ENCODE measurements at places on chromosomes 11 and 22.
A peak's percentile ranks its signal among the peaks of the same experiment; 100 is the strongest.

DNA sequence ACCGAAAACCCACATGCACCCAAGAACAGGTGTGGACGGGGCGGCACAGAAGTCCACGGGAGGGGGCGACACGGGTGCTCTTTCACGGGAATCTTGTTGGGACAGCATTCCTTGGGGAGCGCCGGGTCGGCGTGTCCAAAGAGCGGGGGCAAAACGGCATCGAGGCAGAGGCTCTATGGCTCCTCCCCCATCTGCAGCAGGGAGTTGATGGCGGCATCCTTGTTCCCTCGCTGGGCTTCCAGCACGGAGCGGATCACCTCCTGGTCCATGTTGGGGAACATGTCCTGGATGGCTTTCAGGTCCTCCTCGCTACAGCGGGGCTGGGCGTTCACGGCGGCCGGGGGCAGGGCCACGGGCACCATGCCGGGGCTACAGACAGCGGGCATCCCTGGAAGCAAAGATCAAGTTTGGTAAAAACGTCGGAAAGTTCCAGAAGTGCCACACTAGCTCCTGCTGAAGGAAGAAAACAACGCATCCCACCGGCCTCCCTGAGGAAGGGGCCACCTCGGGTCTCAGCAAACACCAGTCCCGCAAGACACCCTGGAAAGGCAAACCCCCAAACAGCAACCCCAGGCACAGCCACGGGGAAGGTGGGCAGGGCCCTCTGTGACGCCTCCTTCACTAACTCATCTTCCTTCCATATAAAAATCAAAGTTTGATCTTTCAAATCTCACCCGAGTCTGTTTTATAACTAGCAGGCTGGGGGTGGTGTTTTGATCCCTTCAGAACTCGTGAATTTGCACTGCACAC is 32.4 kb downstream of the TOLLIP start:
- DNase-seq = no peak

- no peak for DNase-seq
Measured at GRCh38 chr22:11629661-11630385, 3898.2 kb upstream of the OR11H1 start.

GRCh38 chr11:102279641-102280170 is 37.6 kb upstream of the BIRC3 start:
- peak; percentile 86 for DNase-seq

GRCh38 chr11:2687782-2688191 is 12.0 kb downstream of the KCNQ1OT1 start:
- no peak for DNase-seq

DNA sequence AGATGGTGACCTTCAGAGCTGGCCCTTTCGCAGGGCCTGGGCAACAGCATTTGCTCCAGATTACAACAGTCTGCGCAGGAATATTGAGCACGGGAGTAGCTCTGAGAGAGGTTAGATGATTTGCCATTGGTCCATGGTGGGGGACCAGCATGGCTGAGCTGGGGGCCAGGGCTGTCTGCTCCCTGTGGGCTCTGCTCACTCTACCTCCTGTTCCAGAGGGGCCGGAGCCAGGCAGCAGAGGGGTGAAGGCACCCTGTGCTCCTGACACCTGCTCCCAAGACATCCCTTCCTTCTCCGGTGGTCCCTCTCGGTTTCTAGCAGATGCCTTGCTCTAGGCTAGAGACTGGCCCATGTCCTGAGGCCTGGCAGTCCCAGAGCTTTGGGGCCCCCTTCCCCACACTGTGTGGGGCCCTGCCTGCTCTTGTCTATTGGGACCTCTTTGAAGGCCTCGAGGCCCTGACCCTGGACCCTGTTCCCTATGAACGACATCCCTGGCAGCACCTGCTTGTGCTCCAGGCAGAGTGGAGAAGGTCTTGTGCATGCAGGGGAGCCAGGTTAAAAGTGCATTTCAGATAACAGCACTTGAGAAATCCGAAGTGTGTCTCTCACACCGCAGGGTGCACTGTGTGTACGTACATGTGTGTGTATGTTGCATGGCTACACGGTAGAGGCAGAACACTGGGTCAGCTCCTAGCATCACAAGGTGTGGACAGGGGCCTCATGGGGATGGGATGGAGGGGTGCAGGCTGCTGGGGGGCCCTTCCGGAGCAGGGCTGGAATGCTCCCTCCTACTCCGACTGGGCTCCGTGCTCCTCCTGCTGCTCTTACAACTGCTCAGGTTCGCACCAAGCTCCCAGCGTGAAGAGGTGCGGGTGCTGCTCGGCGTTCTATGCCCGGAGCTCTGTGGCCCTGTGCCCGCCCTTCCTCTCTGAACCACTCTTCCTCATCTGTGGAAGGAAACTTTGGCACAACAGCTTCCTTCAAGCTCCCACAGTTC is 123.3 kb upstream of the B3GAT1 start:
- DNase-seq = no peak

DNA sequence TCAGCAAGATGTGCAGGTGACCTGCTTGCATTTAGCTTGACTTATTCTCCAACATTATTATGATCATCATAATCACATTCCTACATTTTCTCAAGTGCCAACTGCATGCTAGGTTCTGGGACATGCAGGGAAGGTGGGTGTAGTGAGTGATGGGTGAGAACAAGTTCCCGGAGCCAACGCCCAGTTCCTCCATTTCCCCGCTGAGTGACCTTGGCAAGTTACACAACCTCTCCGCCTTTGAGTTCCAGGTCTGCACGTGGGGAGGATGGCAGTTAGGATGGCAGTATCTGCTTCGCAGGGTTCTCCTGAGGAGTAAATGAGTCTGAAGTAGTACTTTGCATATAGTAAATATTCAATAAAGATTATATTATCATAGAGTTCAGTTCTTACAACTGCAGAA is 140.3 kb downstream of the GRIK4 start:
- no peak for DNase-seq

- DNase-seq = no peak
Measured at GRCh38 chr11:50169634-50170033, 137.0 kb downstream of the OR4C45 start.

GRCh38 chr11:125331357-125332035 is 164.6 kb downstream of the FEZ1 start:
- no peak for DNase-seq

DNA sequence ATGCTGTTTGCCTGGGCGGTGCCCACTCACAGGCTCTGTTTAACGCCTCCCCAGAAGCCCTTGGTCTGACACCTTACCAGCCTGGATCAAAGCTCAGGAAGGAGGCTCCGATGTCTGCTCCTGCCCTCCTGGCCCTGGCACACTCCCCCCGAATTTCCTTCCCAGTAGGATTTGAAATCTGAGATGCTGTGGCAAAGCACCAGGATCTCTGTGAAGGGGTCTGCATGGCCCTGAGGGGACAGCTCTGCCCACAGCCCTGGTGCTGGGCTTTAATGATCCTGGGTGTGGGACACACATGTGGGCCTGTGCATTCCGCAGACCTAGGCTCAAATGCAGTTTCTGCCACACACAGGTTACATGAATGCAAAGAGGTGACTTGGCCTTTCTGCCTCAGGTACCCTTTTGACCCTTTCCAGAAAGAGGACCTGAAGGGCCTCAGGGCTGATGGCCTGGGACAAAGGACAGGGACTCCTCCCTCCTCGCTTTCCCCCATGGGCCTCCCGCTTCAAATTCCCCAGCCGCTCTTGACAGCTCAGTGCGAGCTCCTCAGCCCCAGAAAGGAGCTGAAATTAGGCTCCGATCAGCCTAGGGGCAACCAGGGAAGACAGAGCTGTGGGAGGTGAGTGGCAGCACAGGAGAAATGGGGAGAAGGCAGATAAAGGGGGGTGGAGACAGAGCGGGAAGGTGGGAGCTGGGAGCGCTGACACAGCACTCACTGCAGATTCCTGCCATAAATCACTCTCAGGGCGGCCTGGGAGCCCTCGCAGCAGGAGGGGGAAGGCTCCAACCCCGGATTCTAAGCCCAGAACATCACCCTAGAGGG is 41.3 kb downstream of the TRIM29 start:
- no peak for DNase-seq

GRCh38 chr11:67372993-67373647 is at the start of gene CLCF1:
Gene CLCF1 (minus strand): TSS chr11:67373598. CDS start chr11:67373539, 59 bp downstream.
- DNase-seq = peak; percentile 69

GRCh38 chr11:86849679-86850078 is 49.3 kb downstream of the PRSS23 start:
- DNase-seq = no peak

DNA sequence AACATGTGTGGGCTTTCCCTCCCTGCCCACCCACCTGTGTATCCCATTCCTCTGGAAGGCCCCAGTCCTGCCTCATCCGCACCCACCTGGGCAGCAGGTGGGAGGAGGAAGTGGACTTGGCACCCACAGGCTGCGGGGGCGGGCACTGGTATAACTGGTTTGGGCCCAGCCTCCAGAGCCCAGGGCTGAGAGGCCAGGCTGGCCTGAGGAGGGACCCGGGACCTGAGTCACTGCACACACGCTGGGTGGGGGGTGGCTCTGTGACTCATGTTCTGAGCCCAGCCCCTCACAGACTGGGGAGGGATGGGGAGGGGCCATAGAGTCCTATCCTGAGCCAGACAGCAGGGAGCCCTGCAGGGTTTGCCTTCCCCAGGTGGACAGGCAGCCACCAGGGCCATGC is 16.7 kb downstream of the PHLDA2 start:
- peak; percentile 77 for DNase-seq

- no peak for DNase-seq
Measured at GRCh38 chr11:128483211-128483788, 104.1 kb downstream of the ETS1 start.

GRCh38 chr22:23763579-23763945 is 772 bp downstream of the C22orf15 start:
- no peak for DNase-seq

GRCh38 chr11:1906611-1907423 is 12.7 kb upstream of the TNNT3 start:
- no peak for DNase-seq

DNA sequence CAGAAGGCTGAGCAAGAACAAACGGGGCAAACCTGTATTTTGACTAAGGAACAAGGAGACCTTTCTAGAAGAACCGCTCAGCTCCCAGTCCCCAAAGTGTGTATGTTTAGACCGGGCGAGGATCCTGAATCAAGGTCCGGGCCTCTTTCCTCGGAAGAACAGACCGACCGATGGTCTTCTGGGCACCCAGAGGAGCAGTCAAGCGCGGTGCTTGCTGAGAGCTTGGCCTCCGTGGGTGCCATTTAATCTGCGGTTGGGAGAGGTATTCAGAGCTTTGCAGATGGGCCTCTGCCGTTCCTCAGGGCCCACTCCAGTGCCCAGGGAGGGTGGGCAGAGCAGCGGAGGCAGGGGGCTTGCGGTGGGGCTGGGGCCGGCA is 26.5 kb upstream of the ATXN10 start:
- DNase-seq = no peak

GRCh38 chr11:75625991-75626888 is 42.6 kb downstream of the MAP6 start:
- peak; percentile 78 for DNase-seq

- peak; percentile 82 for DNase-seq
Measured at GRCh38 chr11:73326929-73327811, 19.1 kb downstream of the ARHGEF17 start.

- DNase-seq = no peak
Measured at GRCh38 chr11:70500076-70500847, 101.9 kb downstream of the CTTN start.

DNA sequence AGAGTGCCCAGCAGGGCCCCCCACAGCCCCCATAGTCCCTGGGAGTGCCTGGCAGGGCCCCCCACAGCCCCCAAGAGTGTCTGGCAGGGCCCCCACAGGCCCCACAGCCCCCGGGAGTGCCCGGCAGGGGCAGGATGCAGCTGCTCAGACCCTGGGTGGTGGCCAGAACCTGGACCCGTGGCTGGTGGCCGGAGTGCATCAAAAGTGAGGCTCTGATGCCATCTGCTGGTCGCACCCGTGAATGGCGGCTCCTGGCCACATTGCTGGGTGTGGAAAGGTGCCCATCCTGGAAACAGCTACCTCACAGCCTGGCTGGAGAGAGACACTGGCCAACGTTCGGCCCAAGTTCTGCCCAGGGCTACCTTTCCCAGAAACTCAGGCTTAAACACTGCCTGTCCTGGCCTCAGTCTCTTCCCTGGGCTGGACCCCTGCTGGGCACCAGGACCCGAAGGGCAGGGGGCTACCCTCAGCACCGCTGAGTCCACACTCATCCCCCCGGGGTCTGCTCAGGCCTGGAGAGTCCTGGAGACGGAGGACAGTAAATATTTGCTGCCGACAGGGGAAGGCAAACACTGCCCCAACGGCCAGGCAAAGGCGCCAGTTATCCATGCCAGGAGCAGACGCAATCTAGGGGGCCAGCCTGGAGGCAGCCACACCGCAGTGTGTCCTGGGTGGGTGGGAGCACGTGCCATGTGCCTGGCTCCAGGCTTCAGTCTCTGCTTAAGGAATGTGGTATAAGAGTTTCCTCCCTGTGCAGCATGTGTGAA is 4.4 kb downstream of the INS start:
- peak; percentile 72 for DNase-seq

DNA sequence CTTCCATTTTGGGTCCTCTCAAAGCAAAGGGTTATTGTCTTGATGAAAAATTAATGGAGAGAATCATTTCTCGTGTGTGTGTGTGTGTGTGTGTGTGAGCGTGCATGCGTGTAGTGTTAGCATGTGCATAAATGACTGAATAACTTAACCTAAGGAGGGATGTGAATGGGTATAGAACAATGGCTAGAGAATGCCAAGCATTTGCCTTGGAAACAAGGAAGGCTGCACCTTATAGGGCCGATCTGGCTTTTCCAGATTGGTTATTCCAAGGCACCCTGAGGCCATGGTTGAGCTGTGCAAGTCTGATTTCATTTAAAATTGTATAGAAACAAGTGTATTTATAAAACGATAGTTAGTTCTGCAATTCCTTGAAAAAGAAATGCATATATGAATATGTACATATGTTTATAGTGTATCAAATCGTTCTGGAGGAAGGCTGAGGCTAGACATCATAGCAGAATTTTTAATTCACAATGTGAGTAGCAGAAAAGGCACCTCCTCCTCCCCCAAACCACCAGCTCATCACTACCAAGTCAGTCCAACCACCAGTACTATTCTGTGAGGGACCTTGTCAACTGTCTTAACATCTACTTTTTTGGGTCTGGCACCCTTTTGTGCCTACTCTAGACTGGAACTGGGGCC is 322.7 kb upstream of the ISX start:
- no peak for DNase-seq

DNA sequence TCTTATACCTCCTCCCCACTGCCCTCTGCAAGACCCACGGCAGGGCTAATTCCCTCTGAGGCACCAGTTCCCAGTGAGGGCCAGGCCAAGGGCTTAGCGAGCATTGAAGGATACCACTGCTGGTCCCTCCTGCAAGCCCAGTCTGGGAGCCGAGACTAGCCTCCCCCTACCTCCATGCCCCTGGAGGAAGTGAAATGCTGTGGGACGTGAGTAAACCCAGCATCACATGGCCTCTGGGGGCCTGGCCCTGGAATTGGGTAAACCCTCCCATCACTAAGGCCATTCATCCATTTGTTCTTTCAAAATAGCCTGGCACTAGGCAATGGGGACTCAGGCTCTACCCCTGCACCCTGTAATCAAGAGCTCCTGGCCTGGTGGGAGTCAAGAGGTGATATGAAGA is 24.7 kb downstream of the ARAP1 start:
- DNase-seq = no peak

GRCh38 chr11:73671701-73672100 is 25.3 kb downstream of the PLEKHB1 start:
- DNase-seq = no peak

All from choroid plexus epithelial cell (primary cell).